Hematopoietic multipotent progenitor cell treated with erythropoietin and hydrocortisone succinate and interleukin-3 and kit ligand, for 17 days (in vitro differentiated cells): ENCODE measurements at places on chromosomes 11 and 22.

GRCh38 chr11:35260342-35260985, 121.5 kb downstream of the CD44 start:
- no peak for DNase-seq

GRCh38 chr22:17634696-17635095, 3.9 kb upstream of the BCL2L13 start:
- DNase-seq, result no peak

DNA sequence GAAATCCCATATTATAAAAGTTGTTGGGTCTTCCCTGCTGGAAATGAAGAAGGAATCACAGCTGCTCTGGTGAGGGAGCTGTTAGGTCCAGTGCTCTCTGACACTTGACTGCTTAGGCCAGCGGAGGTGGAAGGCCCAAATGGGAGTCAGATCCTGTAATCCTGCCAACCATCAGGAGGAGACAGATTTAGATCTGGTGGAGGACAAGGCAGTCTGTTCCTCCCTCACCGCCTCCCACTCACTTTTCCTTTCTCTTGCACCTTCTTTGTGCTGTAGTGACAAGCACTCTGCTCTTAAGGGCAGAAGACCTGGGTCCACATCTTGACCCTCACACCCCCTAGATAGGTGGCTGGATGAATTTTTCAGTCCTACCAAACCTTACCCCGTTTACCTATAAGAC, 59.7 kb upstream of the CHST1 start:
- no peak for DNase-seq

GRCh38 chr11:92364177-92364576, 139.6 kb downstream of the FAT3 start:
- DNase-seq, result no peak

DNA sequence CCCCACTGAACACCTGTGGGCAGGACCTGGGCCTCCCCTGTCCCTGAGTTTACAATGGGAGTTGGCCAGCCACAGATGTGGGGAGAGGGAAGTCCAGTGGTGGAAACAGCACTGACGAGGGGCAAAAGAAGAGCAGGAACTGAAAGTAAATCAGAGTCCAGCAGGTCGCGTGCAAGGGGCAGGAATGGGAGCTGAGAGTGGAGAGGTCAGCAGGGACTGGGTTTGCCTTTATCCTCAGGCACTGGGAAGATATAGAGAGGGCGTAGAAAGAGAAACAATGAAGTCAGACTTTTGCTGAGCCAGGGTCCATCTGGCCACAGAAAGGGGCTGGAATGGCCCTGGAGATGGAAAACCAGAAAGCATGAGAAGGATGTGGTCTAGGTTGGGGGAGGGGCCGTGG, 8.5 kb downstream of the P2RY6 start:
- no peak for DNase-seq
